Stimulated activated CD4-positive, alpha-beta T cell treated with anti-CD3 and anti-CD28 coated beads, Interleukin-1b, Interleukin-23, amount 100 ng/mL, for 4 hours (primary cell): ENCODE measurements at places on chromosomes 2 and 18.
A peak's percentile ranks its signal among the peaks of the same experiment; 100 is the strongest.

DNA sequence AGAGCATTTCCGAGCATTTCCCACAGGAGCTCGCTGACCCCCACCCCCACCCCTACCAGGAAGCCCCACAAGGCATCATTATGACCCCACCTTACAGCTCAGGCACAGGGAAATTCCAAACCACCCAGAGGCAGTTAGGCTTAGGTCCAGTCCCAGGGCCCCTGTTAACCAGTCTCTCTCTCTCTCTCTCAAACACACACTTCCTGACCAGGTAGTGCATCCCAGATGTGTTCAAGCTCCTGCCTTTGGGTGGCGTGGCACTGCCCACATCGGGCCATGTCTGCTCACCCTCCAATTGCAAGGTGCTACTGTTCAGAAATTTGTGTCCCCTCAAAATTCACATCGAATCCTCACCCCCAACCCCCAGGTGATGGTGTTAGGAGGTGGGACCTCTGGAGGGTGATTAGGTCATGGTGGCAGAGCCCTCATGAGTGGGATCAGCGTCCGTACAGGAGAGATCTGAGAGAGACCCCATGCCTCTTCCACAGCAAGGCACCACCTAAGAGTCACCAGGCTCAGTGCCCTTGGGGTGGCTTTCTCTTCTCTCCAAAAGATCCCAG, 8.8 kb downstream of the COPS9 start:
- no peak for DNase-seq

DNA sequence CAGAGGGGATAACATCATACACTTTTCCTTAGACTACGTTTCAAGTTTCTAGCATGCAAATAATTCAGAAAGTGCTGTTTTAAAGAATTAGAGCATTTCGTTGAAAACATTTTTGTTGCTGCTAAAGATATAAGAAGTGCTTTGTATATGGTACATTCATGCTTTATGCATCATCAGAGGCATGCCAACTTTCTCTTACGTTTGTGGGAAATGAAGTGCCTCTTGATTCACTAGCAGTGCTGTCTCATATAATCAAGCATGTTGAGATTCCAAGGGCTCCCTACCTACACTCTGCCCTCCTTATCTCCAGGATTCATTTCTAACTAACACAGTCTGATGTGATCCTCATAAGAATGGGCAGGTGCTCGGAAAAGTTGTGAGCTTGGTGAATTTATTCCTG, 748.6 kb upstream of the DDX18 start:
- DNase-seq = no peak

DNA sequence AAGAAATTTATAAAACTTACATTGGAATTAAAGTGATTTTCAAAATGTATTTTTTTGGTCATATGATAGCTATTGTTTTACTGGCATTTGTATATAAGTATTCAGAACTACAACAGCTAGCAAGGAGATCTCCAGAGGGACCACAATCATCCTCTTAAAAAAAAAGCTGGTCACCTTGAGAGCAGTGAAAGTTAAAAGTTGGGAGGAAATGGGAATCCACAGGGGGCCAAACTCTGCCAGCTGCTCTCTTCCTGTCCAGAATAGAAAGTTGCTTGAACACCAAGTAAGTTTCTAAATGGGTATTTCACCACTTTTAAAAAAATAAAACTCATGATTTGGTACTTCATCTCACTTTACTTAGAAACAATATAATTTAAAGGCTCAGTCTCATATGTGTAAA, 1025.1 kb downstream of the LRP1B start:
- no peak for DNase-seq

GRCh38 chr2:240300261-240300821, 135.1 kb upstream of the GPC1 start:
- no peak for DNase-seq

GRCh38 chr18:57249179-57249578, 102.3 kb downstream of the BOD1L2 start:
- DNase-seq = no peak

GRCh38 chr2:65436169-65436823, 3.9 kb upstream of the SPRED2 start:
- DNase-seq = peak; percentile 2

DNA sequence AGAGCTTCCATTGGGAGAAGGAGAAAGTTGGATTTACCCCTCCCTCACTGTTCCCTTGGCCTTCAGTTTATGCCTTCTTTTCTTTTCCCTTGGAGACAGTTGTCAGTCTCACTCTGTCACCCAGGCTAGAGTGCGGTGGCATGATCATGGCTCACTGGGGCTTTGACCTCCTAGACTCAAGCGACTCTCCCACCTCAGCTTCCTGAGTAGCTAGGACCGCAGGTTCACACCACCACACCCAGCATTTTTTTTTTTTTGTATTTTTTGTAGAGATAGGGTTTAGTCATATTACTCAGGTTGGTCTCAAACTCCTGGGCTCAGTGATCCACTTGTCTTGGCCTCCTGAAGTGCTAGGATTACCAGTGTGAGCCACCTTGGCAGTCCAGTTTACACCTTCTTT, 49.9 kb downstream of the SLC9A4 start:
- no peak for DNase-seq

- no peak for DNase-seq
These were observed 193.5 kb upstream of the CCDC150 start for GRCh38 chr2:196445991-196446390.

DNA sequence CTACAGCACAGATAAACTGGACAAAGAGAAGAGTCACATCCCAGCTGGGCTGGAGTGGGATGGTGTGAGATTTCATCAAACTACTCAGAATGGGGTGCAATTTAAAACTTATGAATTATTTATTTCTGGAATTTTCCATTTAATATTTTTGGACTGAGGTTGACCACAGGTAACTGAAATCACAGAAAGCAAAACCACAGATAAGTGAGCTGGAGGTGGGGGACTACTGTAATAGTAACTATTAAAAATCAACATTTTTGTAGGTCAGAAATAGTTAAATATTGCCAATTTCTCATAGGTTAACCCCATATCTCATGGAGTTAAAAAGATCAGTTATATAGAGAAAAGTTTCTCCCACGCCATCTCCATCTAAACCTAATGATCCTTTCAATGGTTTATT, 88.1 kb downstream of the SPOPL start:
- no peak for DNase-seq

- no peak for DNase-seq
These were observed 69.3 kb downstream of the PSMG2 start for GRCh38 chr18:12772111-12772510.

GRCh38 chr2:28578774-28579173, 82.9 kb downstream of the PLB1 start:
- no peak for DNase-seq

DNA sequence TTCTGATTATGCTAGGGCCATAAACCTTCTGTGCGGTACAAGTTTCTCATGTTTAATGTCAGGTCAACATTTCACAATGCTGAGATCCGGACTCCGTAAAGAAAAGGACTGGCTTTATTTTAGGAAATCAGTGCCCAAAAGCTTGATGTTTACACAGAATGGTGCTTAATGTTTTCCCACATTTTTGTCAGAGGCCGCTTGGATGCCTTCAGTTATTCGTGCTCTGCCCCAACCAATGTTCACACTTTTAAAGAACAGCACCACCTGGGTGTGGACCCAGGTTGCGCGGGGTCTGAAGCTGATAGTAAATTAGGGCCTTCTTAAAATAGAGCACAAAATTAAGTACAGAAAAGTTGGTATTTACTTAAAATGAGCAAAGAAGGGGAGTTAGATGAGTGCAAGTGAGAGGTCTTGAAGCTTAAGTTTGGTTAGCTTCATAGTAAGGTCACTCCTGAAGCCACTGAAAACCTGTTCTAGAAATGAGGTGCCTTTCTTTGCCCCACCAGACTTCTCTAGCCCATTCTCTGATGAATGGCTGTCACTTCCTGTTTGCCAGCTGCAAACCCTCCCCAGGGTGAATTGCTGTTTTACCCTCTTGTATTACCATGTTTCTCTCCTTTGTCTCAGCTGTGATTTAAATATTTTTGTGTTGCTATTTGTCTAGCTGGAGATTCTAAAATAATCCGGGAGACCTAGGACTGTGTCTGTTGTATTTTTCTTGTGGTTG, 20.5 kb downstream of the SLC3A1 start:
- no peak for DNase-seq

GRCh38 chr2:176071330-176072291, 12.2 kb downstream of the EVX2 start:
- no peak for DNase-seq

DNA sequence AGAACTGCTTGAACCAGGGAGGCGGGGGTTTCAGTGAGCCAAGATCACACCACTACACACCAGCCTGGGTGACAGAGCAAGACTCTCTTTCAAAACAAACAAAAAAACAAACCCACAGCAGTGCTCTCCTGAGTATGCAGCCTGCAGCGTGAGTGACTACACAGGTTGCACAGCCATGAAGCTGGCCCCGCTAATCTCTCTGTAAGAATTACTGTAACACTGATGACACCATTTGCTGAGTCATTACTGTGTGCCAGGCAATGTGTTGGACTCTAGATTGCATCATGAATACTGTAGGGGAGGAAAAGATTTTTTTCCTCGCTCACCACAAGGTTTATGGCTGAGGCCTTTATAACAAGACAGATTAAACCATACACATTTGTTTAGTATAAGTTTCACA, 118.6 kb upstream of the ATP8B1 start:
- DNase-seq = no peak

DNA sequence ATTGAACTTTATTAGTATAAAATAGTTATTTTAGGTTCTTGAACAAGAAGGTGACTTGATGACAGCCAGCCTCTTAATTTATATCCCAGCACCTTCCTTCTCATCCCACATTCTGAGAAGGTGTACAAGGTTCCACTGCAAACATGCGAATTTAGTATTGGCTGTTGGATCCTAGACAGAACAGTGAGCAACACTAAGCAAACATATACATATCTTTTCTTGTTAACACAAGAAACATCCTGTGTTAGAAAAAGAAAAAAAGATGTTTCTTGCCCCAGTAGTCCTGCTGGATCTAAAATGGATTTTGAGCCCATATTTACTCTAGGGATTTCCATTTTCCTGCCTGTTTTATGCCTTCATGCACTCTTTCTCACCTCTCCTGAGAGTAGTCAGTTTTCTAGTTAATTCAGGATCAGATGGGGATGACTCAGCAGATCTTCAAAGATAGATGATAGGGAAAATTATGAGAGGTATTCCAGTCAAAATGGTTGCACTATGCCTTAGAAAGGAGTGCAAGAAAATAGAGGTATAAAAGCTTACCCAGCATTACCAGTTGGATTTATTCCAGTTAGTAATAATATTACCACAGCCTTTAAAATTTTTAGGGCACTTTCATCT, 336.5 kb downstream of the MEIS1 start:
- DNase-seq = no peak

- DNase-seq = no peak
These were observed 69.9 kb downstream of the CTAGE1 start for GRCh38 chr18:22347606-22348511.

GRCh38 chr2:100484390-100484789, 14.1 kb downstream of the NMS start:
- no peak for DNase-seq

DNA sequence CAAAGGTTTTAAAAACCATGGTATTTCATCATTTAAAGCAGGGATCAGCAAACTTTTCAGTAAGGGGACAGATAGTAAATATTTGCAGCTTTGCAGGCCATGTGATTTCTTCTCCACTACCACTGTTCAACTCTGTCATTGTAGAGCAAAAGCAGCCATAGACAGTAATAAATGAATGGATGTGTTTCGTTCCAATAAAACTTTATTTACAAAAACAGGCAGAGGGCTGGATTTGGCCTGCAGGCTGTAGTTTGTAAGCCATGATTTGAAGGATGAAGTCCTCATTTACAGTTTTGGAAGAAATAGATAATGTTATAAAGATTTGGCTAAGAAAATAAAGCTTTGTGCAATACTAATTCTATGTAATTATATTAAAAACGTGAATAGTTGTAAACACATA, 1.8 kb downstream of the SERPINB12 start:
- no peak for DNase-seq

DNA sequence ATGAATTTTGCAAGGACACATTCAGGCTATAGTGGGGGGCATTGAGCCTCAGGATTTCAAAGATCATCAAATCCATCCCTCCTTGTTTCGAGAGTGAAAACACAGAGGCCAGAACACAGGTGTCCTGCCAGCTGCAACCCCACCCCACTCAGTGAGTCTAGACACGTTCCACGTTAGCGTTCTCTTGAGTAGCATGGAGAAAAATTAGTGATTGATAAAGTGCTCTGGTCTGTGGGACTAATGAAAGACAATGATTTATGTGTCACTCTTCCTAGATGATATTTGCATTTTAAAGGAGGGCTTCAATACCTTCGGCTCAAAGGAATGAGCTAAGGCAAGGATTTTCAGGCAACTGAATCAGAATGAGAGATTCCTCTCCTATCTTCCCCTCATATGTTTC, 43.8 kb downstream of the SLC4A3 start:
- DNase-seq = no peak

DNA sequence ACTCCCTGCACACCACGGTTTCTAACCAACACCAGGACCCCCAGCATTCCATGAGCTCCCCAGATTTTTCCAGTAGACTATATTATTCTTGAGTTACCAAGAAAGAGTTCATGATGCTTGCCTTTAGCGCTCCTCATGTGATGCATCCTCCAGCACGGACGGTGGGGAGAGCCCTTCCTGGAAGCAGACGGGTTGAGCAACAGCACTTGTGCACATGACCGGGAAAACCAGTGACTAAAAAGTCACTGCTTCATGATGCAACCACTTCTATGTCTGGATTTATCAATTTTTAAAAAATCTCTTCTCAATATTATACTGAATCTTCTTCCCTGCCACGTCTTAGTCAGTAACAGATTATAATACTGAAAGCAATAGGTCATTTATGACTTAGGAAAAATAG, 20.4 kb upstream of the DOK6 start:
- DNase-seq = no peak

- DNase-seq = no peak
These were observed 6.0 kb downstream of the SLC39A10 start for GRCh38 chr2:195663007-195663406.

GRCh38 chr2:32277674-32278477, at the start of gene YIPF4:
Gene YIPF4, plus strand, starts transcription at chr2:32277904. Its CDS starts 252 bp downstream, at chr2:32278156.
- DNase-seq = peak; percentile 76

DNA sequence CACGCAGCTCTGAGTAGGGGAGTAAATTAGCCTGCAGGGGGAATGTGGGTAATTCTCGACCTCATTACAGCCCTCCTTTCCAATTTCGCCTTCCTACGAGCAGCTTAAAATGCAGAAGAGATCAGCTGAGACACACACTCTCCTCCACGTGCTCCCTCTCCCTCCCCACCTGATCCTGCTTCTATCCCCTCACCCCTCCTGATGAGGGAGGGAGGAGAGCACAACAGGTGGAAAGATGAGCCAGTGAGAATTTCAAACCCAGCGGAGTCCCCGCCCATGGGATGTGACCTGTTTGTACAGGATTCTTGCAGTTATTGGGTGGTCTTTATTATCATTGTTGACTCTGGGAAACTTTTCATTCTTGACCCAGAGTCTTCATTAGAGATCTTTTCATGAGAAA, 35.5 kb downstream of the DDX18 start:
- no peak for DNase-seq

- DNase-seq = no peak
These were observed 8.0 kb upstream of the SFTPB start for GRCh38 chr2:85675866-85676548.
